Spleen (tissue), 13 donors: ENCODE measurements at places on chromosomes 12 and 14.

- no peaks in the 10 kb centered on the region for H3K36me3 ChIP-seq
- no peak overlapping the region for H3K4me3 ChIP-seq
- no peak for DNase-seq
- H3K4me1 ChIP-seq: peaks cover 18% of the 10 kb centered on the region
- H3K27ac ChIP-seq: peak overlapping the region; percentile 99
Measured at GRCh38 chr14:87994974-87995373, 2.0 kb upstream of the GALC start.

- H3K4me1 ChIP-seq: no peaks in the 10 kb centered on the region
- H3K27ac ChIP-seq: no peak overlapping the region
- H3K4me3 ChIP-seq: no peak overlapping the region
- no peaks in the 10 kb centered on the region for H3K27me3 ChIP-seq
- DNase-seq: no peak
Measured at GRCh38 chr14:53894456-53894855, 62.2 kb downstream of the BMP4 start.

DNA sequence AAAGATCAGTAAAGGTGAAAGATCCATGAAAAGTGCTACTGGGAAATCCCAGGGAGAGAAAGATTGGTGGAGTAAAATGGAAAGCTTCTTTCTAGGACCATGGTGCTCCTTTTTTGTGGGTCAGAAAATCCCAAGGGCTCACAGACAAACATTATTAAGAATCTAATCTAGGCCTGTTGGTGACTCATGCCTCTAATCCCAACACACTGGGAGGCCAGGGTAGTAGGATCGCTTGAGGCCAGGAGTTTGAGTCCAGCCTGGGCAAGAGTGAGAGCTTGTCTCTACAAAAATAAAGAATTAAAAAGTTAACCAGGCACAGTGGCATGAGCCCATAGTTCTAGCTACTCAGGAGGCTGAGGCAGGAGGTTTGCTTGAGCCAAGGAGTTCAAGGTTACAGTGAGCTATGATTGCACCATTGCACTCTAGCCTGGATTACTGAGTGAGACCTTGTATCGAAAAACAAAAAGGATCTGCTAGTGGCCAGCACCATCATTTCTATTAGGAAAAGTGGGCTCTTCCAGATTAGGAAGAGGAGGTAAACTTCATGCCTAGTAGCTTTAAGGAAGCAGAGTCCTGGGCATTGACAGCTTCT, 43.0 kb downstream of the TXNRD1 start:
- no peak for DNase-seq
- H3K27me3 ChIP-seq: no peaks in the 10 kb centered on the region
- no peak overlapping the region for H3K4me3 ChIP-seq
- no peaks in the 10 kb centered on the region for H3K36me3 ChIP-seq
- no peak overlapping the region for H3K27ac ChIP-seq

DNA sequence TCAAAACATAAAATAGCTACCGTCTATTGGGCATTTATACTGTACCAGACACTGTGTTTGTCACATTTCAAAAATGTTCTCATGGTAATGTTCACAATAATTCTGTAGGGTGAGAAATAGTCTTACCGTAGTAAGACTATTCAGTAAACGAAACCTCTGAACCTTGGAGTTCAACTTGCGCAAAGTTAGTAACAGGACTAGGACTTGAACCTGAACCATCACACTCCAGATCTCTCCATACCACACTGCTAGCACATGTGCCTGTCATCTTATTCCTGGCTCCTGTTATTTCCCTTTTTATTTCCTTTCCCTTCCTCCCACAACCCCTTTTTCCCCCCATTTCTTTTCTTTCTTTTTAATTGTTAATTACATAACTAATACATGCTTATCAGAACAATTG, 65.4 kb downstream of the PLEKHA5 start:
- H3K36me3 ChIP-seq: no peaks in the 10 kb centered on the region
- no peaks in the 10 kb centered on the region for H3K27me3 ChIP-seq
- no peak overlapping the region for H3K4me3 ChIP-seq
- DNase-seq: no peak
- peaks cover 9% of the 10 kb centered on the region for H3K4me1 ChIP-seq

DNA sequence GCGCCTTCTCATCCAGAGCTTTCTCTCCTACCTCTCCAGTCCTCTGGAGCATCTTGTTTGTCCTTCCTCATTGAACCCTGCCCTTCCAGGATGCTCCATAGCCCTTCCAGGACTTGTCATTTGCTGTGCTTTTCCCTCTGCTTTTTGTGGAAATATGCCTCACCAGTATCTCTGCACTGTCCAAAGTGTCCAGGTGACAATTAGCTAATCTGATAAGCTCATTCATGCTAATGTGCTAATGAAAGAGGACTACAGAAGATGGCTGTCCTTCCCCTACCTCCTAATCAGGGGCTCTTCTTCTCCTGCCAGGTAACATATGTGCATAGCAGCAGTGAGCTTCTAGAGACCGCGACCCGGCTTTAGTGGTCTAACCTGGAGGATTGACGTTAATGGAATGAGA, 58.4 kb upstream of the OTX2 start:
- no peaks in the 10 kb centered on the region for H3K4me1 ChIP-seq
- H3K27me3 ChIP-seq: no peaks in the 10 kb centered on the region
- H3K4me3 ChIP-seq: no peak overlapping the region
- H3K36me3 ChIP-seq: no peaks in the 10 kb centered on the region

GRCh38 chr12:51864833-51865670, 16.5 kb upstream of the FIGNL2 start:
- peak; percentile 38 for DNase-seq
- H3K4me3 ChIP-seq: no peak overlapping the region
- no peak overlapping the region for H3K27ac ChIP-seq

GRCh38 chr12:50621399-50622300, 116.9 kb downstream of the DIP2B start:
- DNase-seq: no peak
- no peaks in the 10 kb centered on the region for H3K27me3 ChIP-seq
- H3K4me3 ChIP-seq: no peak overlapping the region
- no peak overlapping the region for H3K27ac ChIP-seq
- H3K4me1 ChIP-seq: peaks cover 74% of the 10 kb centered on the region

- no peaks in the 10 kb centered on the region for H3K27me3 ChIP-seq
- H3K4me3 ChIP-seq: no peak overlapping the region
- H3K27ac ChIP-seq: no peak overlapping the region
Measured at GRCh38 chr12:85693093-85693665, 143.0 kb downstream of the RASSF9 start.

DNA sequence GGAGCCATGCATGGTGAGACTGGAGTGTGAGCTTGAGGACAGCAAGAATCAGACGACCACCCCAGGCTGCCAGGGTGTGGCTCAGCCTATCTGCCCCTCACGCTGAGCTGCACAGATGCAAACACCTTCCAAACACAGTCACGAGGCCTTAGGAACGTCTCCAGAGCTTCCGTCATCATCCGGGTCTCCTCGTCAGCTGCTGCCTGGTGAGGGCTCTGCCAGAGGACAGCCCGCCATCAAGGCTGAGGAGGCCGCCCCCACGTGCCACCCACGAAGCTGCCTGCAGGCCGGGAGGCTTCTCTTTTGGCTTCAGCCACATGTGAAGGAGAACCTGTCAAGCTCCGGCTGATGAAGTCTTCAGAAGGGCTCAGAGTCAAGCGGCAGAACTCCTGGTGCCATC, 13.4 kb downstream of the DDX51 start:
- DNase-seq: no peak
- no peak overlapping the region for H3K4me3 ChIP-seq
- no peak overlapping the region for H3K27ac ChIP-seq
- H3K27me3 ChIP-seq: no peaks in the 10 kb centered on the region

DNA sequence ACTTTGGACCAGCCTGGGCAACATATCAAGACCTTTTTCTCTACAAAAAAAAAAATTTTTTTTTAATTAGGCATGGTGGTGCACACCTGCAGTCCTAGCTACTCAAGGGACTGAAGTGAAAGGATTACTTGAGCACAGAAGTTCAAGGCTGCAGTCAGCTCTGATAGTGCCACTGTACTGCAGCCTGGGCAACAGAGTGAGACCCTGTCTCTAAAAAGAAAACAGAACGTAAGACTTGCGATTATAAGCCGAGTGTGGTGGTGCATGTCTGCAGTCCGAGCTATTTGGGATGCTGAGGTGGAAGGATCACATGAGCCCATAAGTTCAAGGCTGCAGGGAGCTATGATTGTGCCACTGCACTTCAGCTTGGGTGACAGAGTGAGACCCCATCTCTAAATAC, 76.0 kb downstream of the DENND5B start:
- H3K27ac ChIP-seq: no peak overlapping the region
- no peak overlapping the region for H3K4me3 ChIP-seq
- no peaks in the 10 kb centered on the region for H3K36me3 ChIP-seq
- no peak for DNase-seq
- H3K4me1 ChIP-seq: peaks cover 15% of the 10 kb centered on the region

DNA sequence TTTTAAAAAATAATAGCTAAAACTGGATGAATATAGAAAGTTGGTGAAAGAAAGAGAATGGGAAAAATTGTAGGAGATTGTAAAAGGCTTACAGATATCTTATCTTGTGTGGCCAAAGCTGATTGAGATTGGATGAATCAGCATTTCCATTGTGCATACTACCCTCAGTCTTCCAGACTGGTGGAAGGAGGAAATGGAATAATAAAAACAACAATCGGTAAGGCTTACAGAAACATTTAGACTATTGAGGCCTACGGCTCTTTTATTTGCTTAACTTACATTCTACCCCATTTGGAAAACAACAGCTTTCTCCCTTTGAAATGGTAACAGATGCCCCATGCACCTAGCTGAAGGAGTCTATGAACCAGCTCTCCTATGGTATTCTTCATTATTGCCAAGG, 129.8 kb downstream of the PTPRB start:
- H3K4me3 ChIP-seq: no peak overlapping the region
- H3K4me1 ChIP-seq: no peaks in the 10 kb centered on the region
- no peak overlapping the region for H3K27ac ChIP-seq
- DNase-seq: no peak

- DNase-seq: no peak
- H3K36me3 ChIP-seq: no peaks in the 10 kb centered on the region
- H3K27ac ChIP-seq: peak overlapping the region; percentile 11
- peaks cover 39% of the 10 kb centered on the region for H3K4me1 ChIP-seq
- H3K4me3 ChIP-seq: no peak overlapping the region
Measured at GRCh38 chr14:68408680-68409079, 384.2 kb downstream of the ZFP36L1 start.

GRCh38 chr14:100864960-100865681, 38.4 kb downstream of the RTL1 start:
- H3K27me3 ChIP-seq: no peaks in the 10 kb centered on the region
- no peaks in the 10 kb centered on the region for H3K36me3 ChIP-seq
- no peaks in the 10 kb centered on the region for H3K4me1 ChIP-seq
- H3K4me3 ChIP-seq: no peak overlapping the region

DNA sequence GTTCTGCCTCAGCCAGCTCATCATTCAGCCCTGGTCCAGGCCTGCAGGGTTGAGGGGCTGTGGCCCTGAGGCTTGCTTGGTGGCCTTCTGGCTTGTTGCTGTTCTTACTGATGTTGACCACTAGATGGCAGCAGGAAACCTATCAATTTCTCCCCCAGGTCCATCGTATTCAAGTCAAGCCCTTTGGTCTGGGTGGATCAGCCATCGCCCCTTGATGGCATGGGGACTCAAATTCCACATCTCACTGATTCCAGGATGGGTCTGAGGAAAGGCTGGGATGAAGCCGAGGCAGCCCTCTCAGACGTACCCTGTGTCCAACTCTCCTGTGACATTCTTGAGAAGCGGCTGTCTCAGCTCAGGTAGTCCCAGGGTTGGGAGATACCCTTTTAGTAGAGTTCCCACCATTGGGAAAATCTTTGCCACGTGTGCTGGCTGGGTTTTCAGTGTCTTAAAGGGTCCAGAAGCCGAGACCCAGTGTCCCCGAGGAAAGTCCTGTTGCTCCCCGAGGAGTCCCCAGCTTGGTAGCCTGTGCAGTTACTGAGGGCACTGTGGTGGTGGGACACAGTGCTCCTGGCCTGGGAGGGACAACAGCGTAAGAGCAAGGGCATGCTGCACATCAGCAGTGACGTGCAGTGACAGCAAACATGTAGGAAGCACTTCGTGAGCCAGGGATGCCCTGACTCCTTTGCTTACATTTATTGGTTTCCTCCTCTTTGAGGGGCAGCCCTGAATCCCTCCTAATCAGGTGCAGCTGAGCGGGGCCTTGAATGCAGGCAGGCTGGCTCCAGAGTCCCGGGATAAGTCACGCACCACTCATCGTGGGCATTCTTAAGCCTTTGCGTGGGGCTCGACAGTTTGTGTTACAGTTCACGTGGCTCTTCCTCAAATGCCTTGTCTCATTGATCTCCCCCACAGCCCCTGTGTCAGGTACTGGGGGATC, 58.6 kb downstream of the TSPAN9 start:
- peaks cover 57% of the 10 kb centered on the region for H3K27me3 ChIP-seq
- no peaks in the 10 kb centered on the region for H3K36me3 ChIP-seq
- no peak overlapping the region for H3K27ac ChIP-seq
- H3K4me3 ChIP-seq: no peak overlapping the region

DNA sequence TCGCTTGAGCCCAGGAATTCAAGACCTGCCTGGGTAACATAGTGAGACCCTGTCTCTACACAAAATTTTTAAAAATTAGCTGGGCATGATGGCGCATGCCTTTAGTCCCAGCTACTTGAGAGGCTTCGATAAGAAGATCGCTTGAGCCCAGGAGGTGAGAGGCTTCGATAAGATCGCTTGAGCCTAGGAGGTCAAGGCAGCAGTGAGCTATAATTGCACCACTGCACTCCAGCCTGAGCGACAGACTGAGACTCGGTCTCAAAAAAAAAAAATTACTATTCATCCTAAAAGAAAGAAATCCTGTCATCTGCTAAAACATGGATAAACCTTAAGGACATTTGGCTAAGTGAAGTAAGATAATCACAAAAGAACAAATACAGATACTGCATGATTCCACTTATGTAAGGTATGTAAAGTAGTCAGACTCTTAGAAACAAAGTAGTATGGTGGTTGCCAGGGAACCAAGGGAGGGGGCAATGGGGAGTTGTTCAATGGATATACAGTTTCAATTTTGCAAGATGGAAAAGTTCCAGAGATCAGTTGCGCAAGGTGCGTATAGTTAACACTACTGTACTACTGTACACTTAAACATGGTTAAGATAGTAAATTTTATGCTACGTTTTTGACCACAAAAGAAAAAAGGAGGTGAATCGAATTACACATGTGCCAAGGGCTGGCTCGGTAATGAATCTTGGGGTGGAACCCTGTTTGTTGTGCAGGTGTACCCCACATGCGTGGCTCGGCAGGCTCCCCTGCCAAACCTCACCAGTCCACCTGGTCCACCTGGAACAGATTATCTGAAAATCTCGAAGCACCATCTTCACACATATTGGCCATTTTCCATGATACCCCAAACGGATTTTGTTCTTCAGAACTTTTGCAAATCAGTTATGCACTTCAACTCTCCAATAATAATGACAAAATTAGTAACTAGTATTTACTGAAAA, 18.3 kb upstream of the ATP2A2 start:
- no peak for DNase-seq
- H3K36me3 ChIP-seq: no peaks in the 10 kb centered on the region
- no peaks in the 10 kb centered on the region for H3K27me3 ChIP-seq
- H3K27ac ChIP-seq: no peak overlapping the region

- peaks cover 80% of the 10 kb centered on the region for H3K36me3 ChIP-seq
- no peak overlapping the region for H3K4me3 ChIP-seq
- H3K27ac ChIP-seq: peak overlapping the region; percentile 10
Measured at GRCh38 chr14:61537563-61538463, 157.5 kb upstream of the HIF1A start.
